ENCODE measurements at places on chromosomes 4 and X.
A peak's percentile ranks its signal among the peaks of the same experiment; 100 is the strongest.

DNA sequence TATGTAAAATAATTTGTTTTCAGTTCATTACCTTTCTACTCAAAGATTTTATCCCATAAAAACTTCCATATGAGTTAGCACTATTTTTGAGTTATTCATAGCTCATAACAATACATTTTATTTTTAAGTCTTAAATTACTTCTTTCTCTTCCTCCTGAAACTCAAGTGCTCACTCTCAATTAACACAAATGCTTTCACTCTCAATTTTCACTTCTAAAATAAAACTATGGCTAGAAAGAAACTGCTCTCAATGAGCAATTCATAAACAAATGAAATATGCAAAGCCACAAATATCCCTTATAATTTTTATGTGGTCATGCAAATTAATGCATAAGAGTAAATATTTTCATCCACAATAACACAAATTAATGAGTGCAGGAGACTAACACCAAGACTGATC is 38.8 kb downstream of the MAML3 start:
- DNase-seq, result no peak

- no peak for DNase-seq
Observed at GRCh38 chr4:151250706-151251105, 26.3 kb upstream of the PRSS48 start.

GRCh38 chr4:87783781-87784180 is 15.6 kb upstream of the IBSP start:
- no peak for DNase-seq

DNA sequence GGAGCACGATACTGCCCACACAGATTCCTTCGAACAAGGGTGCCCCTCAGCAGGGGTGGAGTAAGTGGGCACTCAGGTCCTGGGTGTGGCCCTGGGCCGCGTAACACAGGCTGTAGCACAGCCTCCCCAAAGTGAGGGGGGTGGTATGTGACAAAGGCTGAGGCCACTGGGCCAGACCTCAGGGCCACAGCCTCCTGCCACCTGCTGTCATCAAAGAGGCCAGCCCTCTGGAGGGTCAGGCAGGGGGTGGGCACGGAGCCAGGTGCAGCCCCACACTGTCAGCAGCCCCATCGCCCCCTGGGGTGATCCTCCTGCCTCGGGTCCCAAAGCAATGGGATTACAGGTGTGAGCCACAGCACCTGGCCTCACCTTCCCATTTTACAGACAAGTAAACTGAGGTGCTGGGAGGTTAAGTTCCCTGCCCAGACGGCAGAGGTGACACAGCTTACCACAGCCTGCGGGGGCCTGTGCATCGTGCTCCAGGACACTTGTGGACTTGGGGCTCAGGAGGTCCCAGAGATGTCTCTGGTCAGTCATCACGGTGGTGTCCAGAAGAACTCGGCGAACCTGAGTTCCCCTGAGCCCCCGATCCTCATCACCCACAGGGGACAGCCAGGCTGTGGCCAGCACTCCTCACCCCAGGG is 27.5 kb upstream of the MXD4 start:
- no peak for DNase-seq

DNA sequence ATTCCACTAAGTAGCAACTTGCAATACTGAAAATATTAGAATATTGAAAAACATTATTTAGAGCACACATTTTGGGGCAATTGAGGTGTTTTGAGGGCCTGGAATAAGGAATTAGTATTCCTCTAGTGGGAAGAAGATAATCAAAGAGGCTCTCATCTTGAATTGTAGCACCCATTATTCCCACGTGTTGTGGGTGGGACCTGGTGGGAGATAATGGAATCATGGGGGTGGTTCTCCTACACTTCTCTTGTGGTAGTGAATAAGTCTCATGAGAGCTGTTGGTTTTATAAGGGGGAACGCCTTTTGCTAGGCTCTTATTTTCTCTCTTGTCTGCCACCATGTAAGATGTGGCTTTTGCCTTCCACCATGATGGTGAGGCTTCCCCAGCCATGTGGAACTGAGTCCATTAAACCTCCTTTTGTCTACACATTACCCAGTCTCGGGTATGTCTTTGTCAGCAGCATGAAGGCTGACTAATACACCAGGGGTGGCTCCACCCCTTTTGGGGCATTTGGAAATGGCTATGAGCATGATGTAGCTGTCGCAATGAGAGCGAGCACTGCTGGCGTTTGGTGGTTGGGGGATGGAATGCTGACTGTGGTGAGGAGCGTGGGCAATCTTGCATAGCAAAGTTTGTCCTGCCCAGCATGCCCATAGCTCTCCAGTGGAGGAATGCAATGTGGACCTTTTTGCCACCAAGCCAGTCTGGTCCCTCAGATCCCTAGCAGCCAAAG is 308.2 kb downstream of the FRMPD4 start:
- DNase-seq, result no peak

DNA sequence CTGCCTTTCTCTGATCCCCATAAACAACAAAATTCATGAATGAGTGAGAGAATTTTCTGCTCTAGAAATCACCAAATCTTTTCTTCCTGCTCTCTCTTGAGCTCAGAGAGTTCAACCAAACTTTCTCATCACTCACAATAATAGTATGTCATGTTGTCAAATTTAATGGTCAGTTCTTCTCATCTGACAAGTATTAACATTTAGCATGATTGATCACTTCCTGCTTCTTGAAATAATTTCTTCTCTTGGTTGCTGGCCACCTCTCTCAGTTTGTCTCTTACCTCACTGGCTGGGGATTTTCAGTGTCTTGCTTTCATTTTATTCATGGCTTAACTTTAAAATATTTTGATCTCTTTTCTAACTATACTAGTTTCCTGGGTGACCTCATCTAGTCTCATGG is 25.5 kb upstream of the FGF5 start:
- no peak for DNase-seq

- no peak for DNase-seq
Observed at GRCh38 chrX:69109706-69110105, 55.5 kb downstream of the PJA1 start.

- no peak for DNase-seq
Observed at GRCh38 chrX:115017455-115017854, at the start of gene IL13RA2. IL13RA2 (minus strand) TSS chrX:115017616; CDS start chrX:115017269, 347 bp downstream.

DNA sequence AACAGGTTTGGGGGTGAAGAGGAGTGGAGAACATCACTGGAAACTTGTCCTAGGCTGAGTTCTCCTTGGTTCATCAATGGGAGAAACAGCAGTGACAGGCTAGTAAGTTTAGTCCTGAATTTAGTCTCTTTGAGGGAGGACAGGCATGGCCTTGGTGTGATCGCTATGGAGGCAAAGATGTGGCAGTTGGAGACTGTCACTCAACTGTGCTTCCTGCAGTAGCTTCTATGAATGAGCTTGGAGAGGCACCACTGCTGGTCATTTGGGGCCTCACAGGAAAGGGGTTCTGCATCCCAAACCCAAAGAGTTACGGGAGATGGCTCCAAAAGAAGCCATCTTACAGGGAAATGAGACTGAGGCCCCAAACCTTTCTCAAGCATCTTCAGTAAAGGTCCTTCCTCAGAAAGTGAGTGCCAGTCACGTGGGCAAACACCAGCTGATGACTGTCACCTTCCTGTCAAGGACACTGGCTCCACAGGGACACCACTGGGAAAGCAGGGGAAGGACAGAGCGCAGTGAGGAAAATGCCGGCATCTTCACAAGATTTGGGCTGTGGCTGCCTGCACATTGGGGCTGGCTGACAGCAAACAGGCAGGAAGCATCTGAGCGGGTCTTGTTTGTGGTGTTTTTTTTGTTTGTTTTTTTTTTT is 7.2 kb downstream of the MRFAP1 start:
- DNase-seq, result no peak

DNA sequence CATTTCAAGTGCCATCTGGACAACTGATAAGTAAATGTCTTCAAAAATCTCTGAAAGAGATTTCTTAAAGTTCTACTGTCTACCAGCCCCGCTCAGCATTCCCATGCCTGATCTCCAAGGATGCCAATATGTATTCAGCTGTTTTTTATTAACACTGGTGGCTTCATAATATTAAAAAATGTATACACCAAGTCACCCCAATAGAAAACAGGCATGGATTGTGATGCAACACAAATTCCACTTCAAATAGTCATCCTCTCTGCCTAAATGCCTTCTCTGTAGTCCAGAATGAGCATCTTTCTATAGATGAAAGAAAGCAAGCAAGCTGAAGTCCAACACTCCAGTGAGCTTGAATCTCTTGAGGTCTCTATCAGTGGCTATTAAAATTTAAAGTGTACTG is 152.2 kb upstream of the PPARGC1A start:
- no peak for DNase-seq

- no peak for DNase-seq
Observed at GRCh38 chrX:106649523-106650428, 38.0 kb downstream of the RADX start.

DNA sequence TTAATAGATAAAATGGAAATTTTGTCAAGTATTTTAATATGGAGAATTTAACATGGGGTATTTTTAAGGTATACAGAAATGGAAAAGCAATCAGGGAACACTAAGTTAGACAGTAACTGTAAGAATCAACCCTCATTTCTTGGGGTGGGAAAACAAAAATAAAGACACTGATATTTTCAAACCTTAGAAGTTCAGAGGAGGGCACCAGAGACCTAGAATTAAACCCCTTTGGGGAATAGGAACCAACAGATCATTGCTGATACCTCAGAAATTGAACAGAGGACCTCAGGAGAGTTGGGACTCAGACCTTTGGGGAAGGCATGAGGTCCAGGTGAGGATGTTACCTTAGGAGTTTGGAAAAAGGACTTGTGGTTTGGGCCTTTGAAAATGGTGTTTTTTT is 435.6 kb downstream of the TMA16 start:
- DNase-seq, result no peak

GRCh38 chr4:94610145-94610544 is 147.6 kb upstream of the BMPR1B start:
- no peak for DNase-seq

DNA sequence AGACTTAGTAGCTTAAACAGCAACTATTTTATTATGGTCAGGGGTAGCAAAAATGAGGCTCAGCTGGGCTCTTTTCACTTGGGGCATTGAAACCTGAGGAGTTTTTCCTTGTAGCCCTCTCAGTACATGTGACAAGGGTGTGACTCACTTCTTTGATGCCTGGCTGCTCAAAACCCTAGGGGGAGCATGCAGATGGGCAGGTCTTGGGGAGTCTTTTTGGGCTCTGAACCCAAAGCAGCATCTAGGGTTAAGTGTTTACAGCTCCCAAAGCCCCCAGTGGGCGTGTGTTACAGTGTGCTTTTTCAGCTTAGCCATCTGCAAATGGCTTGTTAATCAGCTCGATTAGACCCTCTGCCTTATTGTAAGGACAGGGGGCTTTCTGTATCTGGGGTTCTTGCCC is 1752.7 kb downstream of the PCDH7 start:
- no peak for DNase-seq

DNA sequence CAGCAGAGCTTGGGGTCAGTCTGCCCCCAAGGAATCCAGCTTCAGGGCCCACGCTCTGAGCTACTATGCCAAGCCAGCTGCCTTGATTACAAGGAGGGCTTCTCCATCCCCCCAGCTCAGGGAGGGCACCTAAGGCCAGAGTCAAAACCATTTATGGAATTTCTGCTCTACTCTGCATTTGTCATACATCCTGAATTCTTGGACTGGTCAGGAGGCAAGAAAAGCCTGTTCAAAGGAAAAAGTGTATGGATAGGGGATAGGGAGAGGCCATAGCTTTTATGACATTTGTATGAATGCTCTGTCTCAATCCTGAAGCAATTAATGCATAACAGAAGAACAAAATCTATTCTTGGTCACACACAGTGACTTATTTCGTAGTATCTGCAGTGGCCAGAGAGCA is 32.2 kb downstream of the EDNRA start:
- DNase-seq, result no peak

- DNase-seq, result no peak
Observed at GRCh38 chrX:139823806-139824205, 109.0 kb downstream of the ATP11C start.

DNA sequence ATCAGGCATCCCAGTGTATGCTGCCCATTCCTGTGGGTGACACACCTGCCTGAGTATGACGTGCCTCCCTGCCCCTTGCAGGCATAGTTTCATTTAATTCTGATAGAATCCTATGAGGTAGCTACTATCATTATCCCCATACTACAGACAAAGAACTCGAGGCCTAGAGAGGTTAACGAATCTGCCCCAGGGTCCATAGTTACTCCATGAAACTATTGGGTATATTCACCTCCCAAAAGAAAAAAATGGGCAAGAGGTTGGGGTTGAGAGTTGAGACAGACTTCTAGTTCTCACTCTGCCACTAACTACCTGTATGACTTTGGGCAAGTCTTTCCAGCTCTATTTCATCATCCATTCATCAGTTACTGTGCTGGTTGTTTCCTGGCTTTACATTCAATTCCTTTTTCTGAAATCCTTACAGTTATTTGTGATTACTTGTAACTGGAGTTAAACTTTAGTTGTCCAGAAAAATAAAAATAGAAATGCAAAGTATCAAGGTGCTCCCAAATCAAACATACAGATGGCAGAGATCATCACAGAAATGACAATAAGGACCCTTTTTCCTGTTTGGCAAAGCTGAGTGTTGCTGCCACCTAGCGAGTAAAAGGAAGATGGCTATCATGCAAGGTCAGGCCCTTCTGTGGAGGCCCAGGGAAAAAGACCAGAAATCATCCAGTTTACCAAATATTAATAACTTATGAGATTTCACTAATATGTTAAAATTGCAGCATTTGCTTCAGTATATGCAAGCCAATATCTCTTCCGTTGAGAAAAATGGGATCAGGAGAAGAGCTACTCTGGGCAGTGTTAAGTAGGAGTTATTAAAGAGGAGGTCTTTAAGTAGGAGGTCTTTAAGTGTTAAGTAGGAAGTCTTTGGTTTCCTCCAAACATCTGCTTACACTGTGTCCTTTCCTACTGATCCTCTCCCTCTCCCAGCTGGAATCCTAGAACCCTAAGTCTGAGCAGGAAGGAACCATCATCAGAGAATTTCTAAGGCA is 17.1 kb upstream of the MAP7D3 start:
- DNase-seq, result peak; percentile 29

GRCh38 chr4:70712604-70713452 is 8.9 kb upstream of the RUFY3 start:
- DNase-seq, result no peak

DNA sequence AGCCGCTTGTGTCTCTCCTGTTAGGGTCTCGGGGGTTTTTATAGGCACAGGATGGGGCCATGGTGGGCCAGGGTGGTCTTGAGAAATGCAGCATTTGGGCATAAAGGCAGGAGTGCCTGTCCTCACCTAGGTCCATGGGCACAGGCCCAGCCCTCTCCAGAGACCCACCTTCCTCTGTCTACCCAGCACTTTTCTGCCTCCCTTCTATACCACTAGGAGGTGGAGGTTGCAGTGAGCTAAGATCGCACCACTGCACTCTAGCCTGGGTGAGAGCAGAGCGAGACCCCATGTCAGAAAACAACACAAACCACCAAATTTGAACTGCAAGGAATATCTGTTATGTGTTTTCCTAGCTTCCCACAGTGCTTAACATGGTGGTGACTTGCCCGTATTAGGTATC is 38.0 kb downstream of the MOB1B start:
- no peak for DNase-seq

- DNase-seq, result no peak
Observed at GRCh38 chr4:170386971-170387370, 297.2 kb upstream of the AADAT start.

GRCh38 chrX:150984169-150984824 is 1.2 kb downstream of the HMGB3 start:
- no peak for DNase-seq

All from stimulated activated CD4-positive, alpha-beta T cell treated with anti-CD3 and anti-CD28 coated beads, Interleukin-4, amount 100 ng/mL, for 48 hours (primary cell).